HTR-8/SVneo (cell line): ENCODE measurements at places on chromosomes 6 and 20.

GRCh38 chr6:3163248-3163594, 5.9 kb upstream of the TUBB2A start:
- no peak for DNase-seq

DNA sequence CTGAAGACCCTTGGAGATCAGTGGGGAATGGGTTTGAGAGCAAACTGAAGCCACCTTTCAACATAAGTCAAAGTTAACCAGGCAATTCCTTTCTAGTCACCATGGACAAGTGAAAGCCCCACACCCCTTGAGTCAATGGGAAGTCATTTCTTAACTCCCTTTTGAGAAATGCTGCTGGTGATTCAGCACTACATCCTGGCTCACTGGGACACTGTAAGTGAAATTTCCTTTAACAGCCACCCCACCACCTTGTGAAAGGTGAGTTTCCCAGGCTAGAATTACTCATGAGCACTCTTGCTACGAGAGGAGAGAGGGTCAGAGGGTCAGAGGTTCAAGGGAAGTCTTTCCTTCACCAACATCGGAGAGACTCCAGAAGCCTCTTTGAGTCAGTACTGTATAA, 93.3 kb upstream of the MARCKS start:
- DNase-seq = no peak

- DNase-seq = no peak
Measured at GRCh38 chr6:20203561-20204511, 8.4 kb downstream of the MBOAT1 start.

GRCh38 chr20:47263080-47263464, 93.4 kb downstream of the ZMYND8 start:
- DNase-seq = no peak

- no peak for DNase-seq
Measured at GRCh38 chr6:34617231-34617630, 61.1 kb upstream of the SPDEF start.

- DNase-seq = no peak
Measured at GRCh38 chr6:67639161-67639560, 995.9 kb upstream of the ADGRB3 start.

GRCh38 chr6:63504777-63505384, 67.4 kb upstream of the LOC128125822 start:
- no peak for DNase-seq

- DNase-seq = no peak
Measured at GRCh38 chr20:52204136-52204535, 12.6 kb upstream of the ZFP64 start.

GRCh38 chr6:90286884-90287488, 9.7 kb downstream of the BACH2 start:
- DNase-seq = no peak

- no peak for DNase-seq
Measured at GRCh38 chr6:166747644-166748595, 120.9 kb upstream of the RPS6KA2 start.

DNA sequence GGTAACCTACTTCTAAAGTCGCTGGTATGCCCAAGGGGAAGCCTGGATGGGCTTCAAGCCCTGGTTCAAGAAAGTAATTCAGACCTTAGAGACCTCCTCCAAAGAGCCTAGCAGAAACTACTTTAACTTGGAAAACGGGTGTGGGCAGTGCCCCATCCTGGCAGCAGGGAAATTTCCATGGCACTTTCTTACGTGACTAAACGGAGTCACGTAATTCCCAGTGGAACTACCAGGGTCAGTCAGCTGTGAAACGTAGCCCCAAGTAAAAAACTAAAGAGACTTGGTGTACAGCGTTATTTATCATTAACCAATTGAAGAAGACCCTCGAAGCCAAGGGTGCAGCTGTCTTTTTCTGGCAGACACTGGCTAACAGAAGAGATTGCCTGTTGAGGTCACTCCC, 114.0 kb downstream of the RCAN2 start:
- DNase-seq = no peak

DNA sequence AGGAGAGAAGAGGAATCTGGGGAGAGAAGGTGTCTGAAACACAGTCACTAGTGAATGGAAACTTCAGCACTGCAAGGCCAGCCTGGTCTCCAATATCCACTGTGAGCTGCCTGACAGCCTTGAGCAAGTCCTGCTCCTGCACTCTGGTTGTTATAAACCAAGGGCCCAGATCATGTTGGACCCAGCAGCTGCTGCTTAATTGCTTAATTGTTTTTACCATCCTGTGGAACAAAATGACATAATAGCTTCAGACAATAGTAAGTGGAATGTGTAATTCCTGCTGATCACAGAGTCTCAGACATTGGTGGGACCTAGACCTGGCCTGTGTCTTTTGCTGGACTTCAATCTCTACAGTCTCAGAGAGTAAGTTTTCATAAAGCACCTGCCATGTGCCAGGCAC, 833.7 kb downstream of the TFAP2A start:
- DNase-seq = no peak

- DNase-seq = no peak
Measured at GRCh38 chr6:6806844-6807518, 218.5 kb downstream of the LY86 start.

DNA sequence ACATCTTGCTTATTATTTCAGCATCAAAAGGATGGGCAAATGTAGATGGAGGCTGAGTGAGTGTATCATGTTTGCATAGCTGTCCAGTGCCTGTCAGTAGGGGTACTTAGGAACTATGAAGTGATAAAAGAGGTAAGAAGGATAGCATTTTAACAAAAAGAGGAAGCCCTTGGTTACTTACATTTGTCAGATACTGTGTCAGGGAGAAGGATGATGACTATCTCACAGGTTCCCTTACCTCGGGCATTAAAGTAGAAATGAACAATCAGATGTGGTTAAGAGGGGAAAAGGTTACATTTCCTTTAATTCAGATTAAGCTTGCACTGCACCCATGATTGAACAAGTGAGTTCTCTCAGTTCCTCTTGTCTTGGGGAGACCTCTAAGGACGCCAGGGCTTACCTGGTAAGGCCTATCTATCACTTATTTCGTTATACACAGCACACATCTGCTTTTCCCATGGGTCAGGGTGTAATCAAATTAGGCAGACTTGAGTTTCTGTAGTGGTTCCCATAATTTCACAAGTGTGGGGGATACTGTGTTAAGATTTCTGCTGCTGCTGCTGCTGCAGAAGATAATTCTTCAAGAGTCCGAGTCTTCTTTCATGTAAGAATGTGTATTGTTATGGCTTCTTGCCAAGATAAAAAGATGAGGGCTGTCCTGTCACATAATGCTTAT, 4.5 kb downstream of the FOXO3 start:
- DNase-seq = no peak

GRCh38 chr6:49546331-49546730, 4.1 kb upstream of the C6orf141 start:
- DNase-seq = no peak

DNA sequence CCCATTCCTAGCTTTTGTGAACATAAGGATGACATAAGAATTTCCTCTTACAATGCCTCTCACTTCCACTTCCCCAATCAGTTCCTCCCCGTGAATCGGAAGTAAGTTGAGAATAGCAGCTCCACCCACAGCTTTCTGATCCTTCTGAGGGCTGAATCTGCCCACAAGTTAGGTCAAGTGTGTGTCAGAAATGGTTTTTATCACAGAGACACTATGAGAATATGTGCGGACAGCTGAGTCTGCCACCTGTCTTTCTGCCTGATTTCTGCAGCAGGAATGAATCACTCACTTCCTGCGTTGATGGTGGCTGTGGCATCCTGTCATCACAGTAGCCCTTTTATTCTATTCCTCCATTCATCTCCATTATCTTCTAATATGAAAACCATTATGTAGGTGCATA, 70.2 kb downstream of the RIN2 start:
- peak; percentile 65 for DNase-seq

- DNase-seq = no peak
Measured at GRCh38 chr6:15338476-15338875, 92.6 kb downstream of the JARID2 start.

GRCh38 chr6:75409286-75409685, 84.3 kb downstream of the FILIP1 start:
- DNase-seq = no peak

- peak; percentile 85 for DNase-seq
Measured at GRCh38 chr6:3911614-3912336, 62.6 kb downstream of the FAM50B start.

GRCh38 chr6:38860041-38860440, 144.9 kb downstream of the DNAH8 start:
- no peak for DNase-seq
